ENCODE measurements at places on chromosomes 13 and 19.
A peak's percentile ranks its signal among the peaks of the same experiment; 100 is the strongest.

DNA sequence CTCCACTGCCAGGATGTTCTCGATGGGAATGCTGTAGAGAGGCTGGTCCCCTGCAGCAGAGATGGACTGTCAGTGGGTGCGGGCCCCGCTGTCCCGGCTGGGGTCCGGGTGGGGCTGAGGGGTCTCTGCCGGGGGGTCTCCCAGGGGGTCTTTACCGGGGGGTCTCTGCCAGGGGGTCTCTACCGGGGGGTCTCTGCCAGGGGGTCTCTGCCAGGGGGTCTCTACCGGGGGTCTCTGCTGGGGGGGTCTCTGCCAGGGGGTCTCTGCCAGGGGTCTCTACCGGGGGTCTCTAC lies 25.7 kb upstream of the C13orf46 start:
- no peak for DNase-seq

DNA sequence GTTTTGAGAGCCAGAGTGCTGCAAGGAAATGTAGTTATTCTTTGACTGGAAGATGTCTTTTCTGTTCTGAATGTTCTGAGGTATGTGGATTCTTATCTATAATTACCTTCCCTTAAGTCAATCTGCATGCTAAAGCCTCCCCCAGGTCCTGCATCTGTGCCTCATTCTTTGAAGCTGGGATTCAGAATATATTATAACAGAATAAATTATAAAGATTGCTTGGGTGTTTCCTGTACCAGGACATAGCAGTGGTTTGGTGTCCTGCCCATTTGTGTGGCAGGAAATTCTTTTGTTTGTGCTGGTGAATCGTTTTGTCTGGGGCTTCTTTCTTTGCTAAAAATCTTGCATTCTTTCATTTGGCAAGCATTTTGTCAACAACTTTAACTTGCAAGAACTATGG lies 60.2 kb downstream of the ITGBL1 start:
- no peak for DNase-seq

DNA sequence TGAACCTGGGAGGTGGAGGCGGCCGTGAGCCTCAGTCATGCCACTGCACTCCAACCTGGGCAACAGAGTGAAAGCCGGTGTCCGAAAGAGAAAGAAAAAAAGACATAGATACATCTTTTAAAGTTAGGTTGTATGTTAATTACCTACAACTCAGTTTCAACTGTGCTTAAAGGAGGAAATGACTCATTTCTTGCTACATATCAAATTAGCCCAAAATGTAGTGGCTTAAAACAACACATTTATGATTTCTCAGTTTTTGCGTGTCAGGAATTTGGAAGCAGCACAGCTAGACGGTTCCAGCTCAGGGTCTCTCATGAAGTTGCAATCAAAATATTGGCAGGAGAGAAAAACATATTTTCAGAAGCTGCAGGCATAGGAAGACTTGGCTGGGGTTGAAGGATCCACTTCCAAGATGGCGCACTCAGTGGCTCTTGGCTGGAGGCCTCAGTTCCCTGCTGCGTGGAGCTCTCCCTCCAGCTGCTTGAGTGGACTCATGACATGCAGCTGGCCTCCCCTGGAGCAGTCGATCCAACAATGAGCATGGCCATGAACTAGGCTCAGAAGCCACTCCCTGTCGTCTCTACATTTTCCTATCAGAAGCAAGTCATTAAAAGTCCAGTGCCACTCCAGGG lies 7.1 kb downstream of the LDLR start:
- DNase-seq, result no peak

DNA sequence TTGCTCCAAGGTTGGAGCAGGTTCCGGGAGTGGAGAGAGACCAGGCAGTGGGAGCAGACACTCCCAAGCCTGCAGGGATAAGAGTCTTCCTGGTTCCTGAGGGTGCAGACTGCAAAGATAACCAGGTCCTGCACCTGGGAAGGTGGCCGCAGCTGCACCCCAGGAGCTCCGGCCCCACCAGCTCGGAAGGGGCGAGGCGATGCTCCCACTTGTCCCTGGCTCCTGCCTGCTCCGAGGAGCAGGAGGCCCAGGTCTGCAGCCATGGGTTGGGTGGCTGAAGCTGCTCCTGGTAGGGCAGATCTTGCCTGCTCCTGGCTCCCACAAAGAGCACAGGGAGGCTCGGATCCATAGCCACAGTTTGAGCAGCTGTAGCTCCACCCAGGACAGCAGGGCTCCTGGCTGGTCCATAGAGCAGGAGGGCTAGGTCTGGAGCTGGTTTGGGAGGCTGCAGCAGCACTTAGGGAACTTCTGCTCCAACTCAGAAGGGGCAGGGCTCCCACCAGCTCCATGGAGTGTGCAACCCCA lies 251.6 kb upstream of the GPC6 start:
- no peak for DNase-seq

GRCh38 chr19:56969759-56970178 lies 129.2 kb upstream of the PEG3 start:
- DNase-seq, result no peak

- DNase-seq, result no peak
Measured at GRCh38 chr13:66508153-66508909, 721.8 kb downstream of the PCDH9 start.

GRCh38 chr13:107590556-107590955 lies 624.8 kb downstream of the LIG4 start:
- no peak for DNase-seq

DNA sequence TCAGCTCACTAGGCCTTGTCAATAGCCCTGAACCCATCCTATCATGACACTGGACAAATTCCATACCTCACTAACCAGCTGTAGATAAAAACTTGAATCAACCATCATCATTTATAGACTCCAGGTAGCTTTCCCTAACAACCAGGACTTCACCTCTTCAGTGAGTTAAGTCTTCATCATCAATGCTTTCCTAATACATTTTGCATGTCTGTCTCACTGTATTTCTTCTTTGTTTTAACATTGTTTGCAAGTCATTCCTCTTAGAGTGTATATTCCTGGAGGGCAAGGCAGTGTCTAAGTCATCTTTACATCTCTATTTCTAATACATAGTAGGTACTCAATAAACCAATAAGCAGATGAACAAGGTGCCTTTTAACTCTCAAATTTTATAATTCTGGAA lies 123.4 kb upstream of the RFC3 start:
- DNase-seq, result no peak

GRCh38 chr13:109576331-109576813 lies 210.0 kb downstream of the IRS2 start:
- DNase-seq, result no peak

DNA sequence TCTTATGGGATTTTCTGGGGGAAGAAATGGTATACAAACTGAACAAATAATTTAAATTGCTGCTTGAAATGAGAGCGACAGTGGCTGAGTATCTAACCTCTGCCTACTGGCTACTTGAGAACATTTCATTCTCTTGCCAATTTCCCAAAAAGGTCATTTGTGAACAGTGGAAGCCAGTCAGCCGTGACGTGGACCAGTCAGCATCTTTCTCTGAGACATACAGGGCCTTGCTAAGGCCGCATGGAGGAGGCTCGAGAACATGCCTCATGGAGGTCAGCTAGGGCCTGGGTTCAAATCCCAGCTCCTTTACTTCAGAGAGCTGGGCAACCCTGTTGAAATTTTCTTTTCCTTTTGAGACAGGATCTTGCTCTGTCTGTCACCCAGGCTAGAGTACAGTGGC lies 20.3 kb downstream of the ZC3H4 start:
- DNase-seq, result no peak

DNA sequence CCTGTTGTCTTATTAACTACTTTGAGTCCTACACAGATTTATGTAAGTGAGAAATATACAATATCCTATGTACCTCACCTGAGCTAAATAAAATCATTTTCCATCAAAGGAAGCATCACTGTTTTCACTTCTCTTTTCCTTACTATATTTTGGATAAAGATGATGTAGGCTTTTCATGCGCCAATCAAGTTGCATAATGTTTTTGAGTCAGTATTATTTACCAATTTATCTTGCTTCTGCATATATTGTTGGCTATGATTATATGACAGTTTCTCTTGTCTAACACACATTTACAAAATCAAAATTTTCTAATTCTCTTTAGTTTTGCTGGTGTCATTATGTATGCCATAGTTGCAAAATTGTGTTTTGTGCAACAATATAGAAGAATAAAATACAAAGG lies 67.9 kb upstream of the FRY start:
- no peak for DNase-seq

DNA sequence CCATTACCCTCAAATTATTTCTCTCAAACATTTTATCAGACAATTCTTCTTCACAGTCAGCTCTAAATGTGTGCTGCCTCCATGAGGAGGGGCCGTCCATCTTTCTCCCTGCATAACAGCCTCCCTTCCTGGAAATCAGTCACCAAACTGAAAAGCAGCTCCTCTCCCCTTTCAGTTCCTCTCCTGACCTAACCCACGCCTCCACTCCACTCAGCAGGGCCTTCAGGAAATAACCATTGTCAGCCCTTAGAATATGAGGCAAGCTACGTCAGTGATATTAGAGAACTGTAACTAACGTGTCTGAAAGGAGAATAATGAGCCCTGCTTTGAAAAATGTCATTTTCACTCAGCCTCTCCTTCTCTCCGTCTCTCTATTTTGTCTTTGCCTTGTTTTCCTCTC lies 116.2 kb downstream of the OLFM4 start:
- no peak for DNase-seq

DNA sequence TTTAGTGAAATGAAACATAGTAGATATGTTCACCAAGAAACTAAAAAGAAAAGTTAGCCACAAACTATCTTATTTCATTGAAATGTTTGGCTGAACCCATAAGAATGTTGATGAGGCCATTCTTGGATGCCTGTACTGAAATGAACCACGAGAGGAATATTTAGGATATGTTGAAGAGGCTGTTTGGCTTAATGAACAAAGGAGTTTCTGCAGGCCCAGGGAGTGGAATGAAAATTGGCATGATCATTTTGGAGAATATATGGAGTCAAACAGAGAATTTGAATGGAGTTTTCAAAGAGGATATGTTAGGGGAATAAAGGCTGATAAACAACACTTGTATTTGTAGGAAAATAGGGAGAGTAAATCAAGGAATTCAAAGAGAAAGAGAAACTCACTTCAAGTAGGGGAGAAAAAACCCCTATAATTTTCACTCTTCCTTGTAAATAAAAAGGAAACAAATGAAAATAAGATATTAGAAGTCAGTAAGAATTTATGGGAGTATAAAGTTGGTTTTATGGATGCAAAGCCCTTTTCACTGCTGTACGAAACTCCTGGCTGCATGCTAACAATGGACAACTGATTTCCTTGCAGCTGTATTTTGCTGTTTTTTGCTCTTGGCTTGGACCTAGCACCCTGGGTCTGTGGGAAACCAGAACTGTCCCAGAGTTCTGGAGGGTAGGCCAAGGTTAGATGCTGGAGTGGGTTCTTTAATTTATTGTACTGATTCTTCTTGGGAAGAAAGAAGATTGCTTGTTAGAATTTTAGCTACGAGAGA lies 36.5 kb downstream of the KL start:
- no peak for DNase-seq

DNA sequence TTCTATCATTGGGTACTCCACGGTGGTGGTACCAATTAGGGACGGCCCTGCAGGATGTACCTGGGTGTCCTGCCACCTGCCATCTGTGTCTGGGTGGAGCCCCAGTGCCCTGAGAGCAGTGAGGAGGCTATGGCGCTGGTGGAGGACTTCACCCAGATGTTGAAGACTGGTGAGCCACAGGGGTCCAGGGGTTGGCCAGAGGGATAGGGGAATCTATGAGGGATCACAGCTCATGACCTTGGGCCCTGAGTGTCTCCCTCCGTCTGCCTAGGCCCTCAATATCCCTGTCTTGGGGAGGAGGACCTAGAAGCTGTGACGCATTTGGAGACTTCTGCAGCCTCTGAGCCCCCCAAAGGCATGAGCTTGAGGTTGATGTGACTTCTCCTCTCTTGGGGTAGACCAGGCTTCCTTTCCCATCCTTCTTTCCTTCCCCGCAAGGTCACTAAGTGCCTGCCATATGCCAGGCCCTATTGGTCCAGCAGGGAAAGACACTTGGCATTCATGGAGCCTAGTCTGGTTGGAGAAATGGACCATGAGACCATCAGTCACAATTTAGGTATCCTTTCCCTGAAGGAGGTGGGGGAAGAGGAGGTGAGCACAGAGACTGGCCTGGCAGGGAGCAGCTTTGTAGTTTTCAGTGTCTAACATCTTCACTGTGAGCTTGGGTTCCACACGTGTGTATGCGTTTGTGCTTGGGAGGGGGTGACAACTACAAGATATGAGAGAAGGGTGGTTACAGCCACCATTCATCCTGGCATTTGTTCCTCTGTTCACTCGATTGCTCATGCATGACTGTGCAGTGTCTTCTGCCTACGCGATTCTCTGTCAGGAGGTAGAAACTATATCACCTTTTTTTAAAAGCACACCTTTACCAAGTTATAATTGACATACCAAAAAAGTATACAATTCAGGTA lies 5.1 kb upstream of the MZF1 start:
- DNase-seq, result no peak

DNA sequence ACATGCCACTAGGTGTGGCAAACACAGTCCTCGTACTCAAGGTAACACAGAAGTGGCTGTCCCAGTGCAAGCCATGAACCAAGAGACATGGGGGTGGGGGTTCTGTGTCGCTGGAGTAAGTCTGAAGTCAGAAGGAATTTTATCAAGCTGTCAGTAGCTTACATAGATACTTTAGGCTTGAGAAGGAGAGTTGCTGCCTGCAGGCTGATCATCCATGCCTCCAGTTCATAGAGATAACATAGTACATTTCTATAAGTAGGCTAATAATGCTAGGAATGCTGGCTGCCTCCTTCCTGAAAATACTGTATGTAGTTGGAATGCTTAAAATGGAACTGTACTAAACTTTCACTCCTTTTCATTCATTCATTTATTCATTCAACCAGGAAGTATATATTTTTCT lies 70.1 kb downstream of the CAB39L start:
- no peak for DNase-seq

DNA sequence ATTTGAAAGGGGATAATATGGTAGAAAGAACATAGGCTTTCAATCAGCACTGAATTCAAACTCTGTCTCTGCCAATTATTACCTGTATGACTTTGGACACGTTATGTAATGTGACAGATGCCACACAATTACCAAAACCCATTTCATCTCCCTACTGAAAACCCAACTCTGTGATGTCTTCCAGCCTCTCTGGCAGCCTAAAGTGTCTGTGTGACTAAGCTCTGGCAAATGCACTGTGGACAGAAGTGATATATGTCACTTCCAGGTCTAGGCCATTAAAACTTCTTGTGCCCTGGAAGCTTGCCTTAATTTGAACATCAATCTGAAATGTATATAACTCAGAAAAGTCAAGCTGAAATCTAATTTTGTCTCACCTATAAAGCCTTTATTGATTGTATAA lies 552.0 kb downstream of the RFC3 start:
- DNase-seq, result no peak

- peak; percentile 82 for DNase-seq
Measured at GRCh38 chr19:45038931-45039893, at the start of gene CLASRP. Gene CLASRP (plus strand): TSS chr19:45039045. CDS start chr19:45040213, 1,168 bp downstream.

GRCh38 chr13:74253161-74253560 lies 119.0 kb upstream of the KLF12 start:
- no peak for DNase-seq

GRCh38 chr13:73001971-73002370 lies 56.8 kb upstream of the KLF5 start:
- DNase-seq, result no peak

DNA sequence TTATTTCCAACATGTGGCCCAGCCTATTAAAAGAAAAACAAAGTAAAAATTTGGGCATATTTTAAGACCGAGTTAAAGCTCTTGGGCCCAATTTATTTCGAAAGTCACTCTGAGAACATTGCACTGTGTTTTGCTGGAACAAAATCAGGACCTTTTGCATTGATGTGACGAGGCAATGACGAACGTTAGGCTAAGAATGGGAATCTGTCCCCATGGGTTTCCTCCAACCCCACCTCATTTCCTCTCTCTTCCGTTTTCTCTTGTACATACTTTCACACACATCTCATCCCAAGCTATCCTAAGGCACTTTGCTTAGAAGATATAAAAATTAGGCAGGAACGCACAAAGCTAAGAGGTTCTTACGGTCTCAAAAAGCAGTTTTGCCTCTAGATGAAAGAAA lies 22.1 kb downstream of the EDNRB start:
- no peak for DNase-seq

Measured in stimulated activated CD4-positive, alpha-beta T cell treated with anti-CD3 and anti-CD28 coated beads, Interleukin-1b, Interleukin-23, amount 100 ng/mL, for 4 hours (primary cell).